ENCODE measurements at places on chromosomes 12 and 14.

DNA sequence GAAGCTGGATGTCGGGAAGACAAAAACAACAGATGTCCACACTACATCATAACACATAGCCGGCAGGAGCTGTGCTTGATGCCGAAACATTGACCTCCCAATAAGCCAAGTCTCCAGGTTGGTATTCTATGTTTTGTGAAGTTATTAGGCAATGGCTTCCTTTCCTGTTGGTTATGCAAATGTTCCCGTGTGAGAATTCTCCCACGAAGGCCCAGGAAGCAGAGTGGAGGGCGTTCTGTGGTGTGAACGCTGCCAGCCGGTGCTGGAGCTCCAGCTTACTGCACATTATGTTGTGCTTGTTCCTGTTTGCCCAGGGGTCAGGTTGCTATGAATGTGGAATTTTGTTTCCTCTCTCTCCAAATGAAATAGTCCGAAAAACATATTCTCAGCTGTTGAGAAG, 156.4 kb upstream of the HMGA2 start:
- no peak for DNase-seq

- DNase-seq, result no peak
These were observed 169.6 kb downstream of the EGLN3 start for GRCh38 chr14:33781236-33781635.

GRCh38 chr14:98103705-98104104, 1168.3 kb downstream of the BCL11B start:
- DNase-seq, result no peak

GRCh38 chr14:23632461-23633159, 3.6 kb upstream of the DHRS2 start:
- no peak for DNase-seq

DNA sequence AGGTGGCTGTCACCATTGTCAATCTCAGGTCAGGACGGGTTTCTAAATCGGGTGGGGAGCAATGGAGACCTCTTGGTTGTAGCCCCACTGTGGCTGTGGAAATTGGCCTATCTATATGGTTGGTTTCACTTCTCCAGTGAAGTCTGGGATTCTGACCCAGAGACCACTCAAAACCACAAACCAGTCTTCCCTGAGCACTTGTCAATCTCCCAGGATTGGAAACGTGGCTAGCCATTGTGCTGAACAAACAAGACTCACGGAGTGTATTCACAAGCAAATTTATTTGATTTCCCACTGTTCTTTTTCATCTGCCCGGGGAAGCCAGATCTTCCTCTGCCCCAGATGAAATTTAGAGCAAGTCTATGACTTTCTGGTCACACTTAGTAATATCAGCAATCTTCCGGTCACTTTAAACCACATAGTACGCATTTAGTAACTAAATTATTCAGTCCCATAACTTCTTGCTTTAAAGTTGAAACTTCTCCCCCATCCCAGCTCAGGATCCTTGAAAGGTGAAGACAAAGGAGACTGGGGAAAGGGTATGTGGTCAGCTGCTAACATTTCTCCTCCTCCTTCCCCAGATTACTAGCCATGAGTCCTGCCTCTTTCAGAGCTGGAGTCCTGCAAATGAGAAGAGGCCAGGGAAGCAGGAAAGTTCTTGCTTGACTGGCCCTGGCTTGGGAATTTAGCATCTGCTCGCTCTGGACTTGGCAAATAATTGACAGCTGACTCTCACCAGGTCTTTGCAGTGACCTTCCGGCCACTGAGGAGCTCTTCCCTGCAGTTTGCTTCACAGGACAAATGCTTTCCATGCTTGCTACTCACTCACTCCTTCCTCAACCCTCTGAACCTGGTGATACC, 123.2 kb upstream of the MAX start:
- DNase-seq, result no peak

DNA sequence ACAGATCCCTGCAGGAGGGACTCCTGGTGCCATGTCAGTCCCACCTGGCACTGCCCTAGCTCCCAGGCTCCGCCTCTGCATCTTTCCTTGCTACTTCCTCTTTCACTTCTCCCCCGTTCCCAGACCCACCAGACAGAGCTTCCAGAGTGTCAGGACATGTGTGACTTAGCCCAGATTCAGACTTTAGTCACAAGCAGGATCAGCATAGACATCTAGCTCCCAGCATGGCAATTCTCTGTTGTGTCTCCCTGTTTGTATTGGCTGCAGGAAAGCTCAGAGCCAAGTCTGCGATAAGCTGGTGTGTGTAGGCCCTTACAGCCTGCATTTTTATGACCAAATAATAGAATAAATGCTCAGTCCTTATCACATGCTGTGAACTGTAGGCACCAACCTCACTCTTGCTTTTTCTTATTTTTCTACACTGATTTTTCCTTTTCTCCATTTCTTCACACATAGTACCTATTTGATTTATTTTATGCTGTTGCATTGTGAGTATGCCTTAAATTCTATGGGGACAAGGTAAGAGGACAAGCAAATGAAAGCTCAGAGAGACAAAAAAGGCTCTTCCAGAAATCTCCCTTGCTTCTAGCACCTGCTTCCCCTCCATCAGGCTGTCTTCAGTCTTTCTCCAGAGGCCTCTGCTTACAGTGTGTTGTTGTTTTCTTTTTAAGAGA, 5.9 kb downstream of the DHRS2 start:
- DNase-seq, result no peak

DNA sequence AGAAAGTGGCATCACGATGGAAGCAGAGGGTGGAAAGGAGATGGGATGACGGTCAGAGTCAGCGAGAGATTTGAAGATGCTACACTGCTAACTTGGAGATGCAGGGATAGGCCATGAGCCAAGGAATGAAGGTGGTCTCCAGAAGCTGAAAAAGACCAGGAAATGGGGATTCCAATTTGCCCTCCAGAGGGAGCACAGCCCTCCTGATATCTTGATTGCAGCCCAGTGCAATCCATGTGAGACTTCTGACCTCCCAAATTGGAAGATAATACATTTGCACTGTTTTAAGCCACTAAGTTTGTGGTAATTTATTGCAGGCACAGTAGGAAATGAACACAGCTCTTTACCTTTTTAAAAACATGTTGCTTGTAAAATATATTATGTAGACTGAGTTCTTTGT, 549.5 kb downstream of the VRK1 start:
- no peak for DNase-seq

Measured in NCI-H2171 (cell line).